ENCODE measurements at places on chromosomes 13 and 19. TPM values are rescaled to one million over a fixed set of nuclear protein-coding genes. Genes with fewer than 3 reads are reported as not detected.

DNA sequence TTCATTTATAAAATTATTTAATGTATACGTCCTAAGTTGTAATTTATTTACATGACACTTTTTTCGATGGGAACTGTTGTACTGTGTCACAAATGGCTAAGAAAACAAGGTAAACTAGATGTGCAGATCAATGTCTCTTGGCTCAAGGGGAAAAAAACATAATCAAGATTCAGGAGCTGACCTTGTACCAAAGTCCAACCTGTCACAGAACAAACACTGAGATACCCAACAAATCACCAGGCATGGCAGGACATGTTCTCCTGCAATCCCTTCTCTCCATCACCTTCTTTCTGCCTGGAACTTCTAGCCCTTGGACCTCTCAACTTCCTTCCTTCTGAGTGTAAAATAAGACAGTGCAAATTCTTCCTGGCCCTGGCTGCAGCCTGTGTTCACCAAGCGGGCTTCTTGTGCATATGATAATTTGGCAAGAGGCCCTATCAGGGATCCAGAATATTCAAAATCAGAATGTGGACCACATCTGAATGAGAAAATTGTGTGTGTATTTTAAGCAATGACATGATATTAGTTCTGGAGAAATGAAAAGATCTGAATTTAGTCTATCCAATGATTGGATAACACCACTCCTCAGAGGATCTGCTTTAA, 445.9 kb downstream of the ZNF536 start:
- DNase-seq: no peak

- DNase-seq: no peak
Observed at GRCh38 chr19:51980116-51980736, 6.4 kb downstream of the ZNF350 start.

DNA sequence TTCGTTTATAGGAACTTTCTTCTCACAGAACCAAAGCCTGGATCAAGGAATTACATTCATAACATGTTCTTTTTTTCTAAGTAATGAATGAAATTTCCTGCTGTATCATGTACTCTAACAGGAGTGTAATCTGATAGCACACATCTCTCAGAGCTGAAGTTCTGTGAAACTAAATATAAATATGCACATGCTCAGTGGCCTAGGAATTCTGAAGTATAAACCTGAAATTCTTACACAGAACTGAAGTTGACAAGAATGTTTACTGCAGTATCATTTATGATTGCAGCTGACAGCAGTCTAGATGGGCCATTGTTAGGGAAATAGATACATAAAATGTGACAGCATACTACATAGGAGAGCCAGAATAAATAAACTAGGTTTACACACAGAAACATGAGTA, 54.5 kb downstream of the USP12 start:
- DNase-seq: no peak

The ZNF175 gene
- total RNA-seq: 11.3 TPM

The EBPL gene
- 297 TPM for total RNA-seq
